Uterus (tissue), 4 donors: ENCODE measurements at places on chromosomes 6 and 20. TPM values are rescaled to one million over a fixed set of nuclear protein-coding genes. Genes with fewer than 3 reads are reported as not detected.

Gene ANKEF1
- total RNA-seq = 1.8 TPM

Gene TCF21
- total RNA-seq = 1.5 TPM

Gene SLA2
- total RNA-seq = not detected

Gene C4B
- total RNA-seq = 12.4 TPM

Gene LIN28B
- not detected for total RNA-seq

Gene GGTLC1
- total RNA-seq = not detected

Gene BHLHE23
- total RNA-seq = not detected

Gene RRBP1
- 128 TPM for total RNA-seq
